ENCODE measurements at places on chromosomes 1 and 21. TPM values are rescaled to one million over a fixed set of nuclear protein-coding genes. Genes with fewer than 3 reads are reported as not detected.

GRCh38 chr1:85566890-85567289 lies 13.7 kb upstream of the CCN1 start:
- no peak for DNase-seq

GRCh38 chr1:15916417-15916816 lies 59.5 kb downstream of the ZBTB17 start:
- no peak for DNase-seq

DNA sequence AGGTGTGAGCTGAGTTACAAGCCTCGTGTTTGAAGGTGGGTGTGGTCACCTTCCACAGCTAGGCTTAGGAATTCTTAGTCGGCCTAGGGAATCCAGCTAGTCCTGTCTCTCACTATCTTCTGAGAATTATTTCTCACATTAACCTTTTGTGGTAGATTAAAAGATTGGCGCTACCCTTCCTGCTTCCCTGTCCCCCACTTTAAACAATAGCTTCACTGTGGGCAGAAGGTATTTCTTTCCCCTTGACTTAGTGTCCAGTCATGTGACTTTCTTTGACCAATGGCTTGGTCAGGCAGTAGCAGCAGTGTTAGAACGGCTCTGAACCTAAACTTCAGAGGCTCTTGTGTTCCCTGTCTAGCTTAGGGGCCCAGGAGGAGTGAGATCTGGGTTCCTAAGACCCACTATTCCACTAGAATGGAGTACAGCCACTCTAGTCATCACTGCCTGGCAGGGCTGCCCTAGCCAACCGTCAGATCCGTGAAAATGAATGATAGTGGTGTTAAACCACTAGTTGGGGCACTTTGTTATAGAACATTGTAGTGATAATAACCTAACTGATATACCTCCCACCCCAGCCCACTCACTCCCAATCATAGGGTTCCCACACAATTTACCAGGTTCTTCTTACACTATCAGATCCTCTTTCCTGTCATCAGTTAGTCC lies 13.9 kb upstream of the C1orf141 start:
- no peak for DNase-seq

DNA sequence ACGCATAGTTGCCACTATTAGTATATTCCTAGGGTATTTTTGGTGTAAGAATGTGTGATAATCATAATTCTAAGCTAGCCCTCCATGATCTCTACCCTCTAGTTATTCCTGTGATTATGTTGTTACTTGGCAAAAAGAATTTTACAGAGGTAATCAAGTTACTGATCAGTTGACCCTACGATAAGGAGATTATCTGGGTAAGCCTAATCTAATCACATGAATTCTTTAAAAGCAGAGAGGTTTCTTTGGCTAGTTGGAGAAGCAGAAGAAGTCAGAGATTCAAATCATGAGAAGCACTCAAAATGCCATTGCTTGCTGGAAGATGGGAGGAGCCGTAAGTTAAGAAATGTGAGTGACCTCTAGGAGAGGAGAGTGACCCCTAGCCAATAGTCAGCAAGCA lies 72.7 kb downstream of the RPE65 start:
- DNase-seq: no peak

DNA sequence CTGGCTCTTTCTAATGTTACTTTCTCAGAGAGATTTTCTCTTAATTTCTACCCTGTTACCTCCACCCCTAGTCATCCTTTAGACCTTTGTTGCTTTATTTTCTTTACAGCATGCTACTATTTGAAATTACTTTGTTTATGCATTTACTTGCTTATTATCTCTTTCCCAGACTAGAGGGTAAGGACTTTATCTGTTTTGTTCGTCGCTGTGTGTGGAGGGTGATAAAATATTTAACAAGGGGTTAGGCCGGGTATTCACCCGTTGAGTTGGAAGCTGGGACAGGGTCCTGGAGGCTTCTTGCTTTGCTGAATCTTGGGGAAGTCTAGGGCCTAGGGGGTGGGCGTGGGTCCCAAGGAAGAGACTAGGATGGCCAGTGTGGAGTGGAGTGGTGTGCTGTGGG lies 43.6 kb downstream of the CDC14A start:
- no peak for DNase-seq

DNA sequence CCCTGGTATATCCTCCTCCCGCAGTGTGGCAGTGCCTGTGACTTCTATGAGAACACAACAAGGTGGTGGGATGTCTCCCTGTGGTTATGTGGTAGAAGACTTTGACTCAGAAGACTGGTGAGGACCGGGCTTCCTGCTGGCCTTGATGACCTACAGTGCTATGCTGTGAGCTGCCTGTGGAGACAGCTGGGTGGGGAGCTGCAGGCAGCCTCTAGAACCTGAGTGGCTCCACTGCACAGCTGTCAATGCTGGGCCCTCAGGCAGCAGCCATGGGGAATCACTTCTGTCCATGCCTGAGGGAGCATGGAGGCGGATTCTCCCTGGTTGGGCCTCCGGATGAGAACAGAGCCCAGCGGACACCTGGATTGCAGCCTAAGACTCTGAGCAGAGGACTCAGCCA lies 14.9 kb downstream of the SLC1A7 start:
- no peak for DNase-seq

DNA sequence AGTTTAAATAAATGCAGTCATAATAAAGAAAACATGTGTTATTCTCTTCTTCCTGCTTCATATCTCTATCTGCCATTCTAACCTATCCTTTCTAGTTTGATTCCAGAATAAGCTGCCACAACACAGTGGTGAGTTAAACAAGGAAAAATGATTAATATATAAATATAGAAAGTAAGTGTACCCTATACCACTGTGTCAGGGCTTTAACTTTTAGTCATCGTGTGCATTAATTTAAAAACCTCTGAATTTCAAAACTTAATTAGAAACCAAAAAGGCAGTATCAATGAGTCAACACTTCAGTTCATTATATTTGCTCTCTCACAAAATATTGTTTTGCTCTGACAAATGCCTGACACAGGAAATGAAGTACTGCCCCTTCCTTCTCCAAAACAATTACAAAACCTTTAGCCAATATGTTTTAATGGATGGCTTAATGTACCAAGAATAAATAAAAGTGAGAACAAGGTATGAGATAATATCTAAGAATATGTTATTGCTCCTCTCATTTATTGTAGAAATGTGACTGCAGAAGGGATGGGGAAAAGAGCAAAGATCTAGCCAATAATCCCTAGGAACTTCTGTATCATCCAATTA lies 634.8 kb downstream of the KCNT2 start:
- DNase-seq: no peak

DNA sequence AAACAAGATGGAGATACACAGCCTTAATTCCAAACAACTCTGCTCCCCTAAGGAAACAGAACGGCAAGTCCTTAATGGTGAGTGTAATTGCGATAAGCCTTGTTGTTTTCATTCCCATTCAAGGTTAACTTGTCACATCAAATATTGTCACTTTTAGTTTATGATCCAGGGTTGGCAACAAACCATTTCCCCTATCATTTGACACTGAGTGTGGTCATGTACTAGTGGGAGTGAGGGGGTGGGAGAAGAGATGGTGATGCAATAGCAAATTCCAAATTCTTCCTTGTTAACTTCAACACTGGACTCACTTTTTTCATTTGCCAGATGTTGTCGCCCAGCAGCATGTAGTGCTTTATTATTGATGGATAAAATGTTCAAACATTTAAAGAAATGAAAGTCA lies 140.4 kb downstream of the ZNF326 start:
- DNase-seq: no peak

DNA sequence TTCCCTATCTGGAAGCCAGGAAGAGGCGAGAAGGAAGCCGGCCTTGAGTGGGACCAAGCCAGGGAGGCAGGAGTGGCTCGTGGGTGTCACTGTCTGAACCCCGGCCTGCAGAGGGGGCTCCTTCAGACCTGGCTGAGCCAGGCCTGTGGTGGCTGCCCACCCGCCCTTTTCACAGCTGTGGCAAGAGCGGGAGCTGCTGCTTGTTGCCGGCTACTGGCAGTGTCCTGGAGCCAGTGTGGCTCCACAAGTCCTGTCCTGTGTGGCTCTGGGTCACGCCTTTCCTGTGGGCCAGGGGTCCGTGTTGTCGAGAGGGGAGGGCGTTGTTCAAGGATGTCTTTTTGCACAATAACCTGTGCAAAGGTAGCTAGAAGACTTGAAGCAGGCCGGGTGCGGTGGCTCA lies 1.3 kb downstream of the PFKL start:
- DNase-seq: no peak

DNA sequence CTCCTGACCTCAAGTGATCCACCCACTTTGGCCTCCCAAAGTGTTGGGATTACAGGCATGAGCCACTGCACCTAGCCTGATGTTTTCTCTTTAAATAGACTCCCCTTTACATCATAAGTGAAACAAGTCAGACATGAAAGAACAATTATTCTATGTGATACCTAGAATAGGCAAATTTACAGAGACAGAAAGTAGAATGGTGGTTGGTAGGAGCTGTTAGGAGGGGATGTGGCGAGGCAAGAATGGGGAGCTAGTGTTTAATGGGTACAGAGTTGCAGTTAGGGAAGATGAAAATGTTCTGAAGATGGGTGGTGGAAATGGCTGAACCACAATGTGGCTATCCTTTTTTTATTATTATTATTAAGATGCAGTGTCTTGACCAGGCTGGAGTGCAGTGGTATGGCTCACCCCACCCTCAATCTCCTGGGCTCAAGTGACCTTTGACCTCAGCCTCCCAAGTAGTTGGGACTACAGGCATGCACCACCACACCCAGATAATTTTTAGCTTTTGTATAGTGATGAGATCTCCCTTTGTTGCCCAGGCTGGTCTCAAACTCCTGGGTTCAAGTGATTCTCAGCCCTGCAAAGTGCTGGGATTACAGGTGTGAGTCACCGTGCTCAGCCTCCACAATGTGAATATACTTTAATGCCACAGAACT lies 28.4 kb downstream of the ELF3 start:
- no peak for DNase-seq

DNA sequence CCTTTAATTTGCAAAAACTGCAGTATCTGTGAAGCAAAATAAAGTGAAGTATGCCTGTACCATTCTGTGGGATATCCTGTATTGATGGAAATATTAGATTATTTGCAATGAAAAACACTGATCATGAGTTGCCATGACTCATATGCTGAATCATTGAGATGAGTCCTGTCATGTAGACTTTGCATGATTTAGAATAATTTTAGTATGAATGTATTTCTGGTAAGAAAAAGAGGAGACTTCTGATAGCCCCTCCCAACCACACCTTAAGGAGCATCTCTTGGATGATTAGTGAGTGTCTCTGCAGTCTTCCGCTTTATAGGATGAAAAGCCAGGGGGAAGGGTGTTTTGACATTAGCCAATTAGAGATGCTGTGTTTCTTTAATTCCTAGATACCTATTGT lies 55.2 kb upstream of the PTGS2 start:
- DNase-seq: no peak

DNA sequence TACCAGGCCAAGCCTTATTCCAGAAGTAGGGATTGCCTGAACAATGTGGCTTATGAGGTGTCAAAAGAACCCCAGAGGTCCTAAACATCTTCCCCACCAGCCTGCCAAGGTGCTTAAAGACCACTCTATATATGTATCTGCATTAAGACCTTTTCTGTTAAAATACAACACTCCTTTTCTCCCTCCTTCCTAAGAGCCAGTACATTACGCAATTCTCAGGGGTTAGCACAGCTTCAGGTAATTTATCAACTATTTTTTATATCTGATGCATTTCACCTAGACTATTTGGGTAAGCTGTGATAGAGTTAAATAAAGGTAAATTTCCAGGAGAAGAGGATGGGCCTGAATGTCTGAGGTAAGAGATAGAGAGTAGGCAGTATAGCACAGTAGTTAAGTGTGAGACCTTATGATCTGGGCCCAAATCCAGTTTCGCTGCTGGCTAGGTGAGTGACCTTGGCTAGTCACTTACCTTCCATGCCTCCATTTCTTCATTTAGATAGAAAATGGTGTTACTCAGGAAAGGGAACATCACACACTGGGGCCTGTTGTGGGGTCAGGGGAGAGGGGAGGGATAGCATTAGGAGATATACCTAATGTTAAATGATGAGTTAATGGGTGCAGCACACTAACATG lies 5.1 kb upstream of the CCN1 start:
- no peak for DNase-seq

- DNase-seq: no peak
Measured at GRCh38 chr21:41373763-41374162, 11.9 kb downstream of the MX2 start.

DNA sequence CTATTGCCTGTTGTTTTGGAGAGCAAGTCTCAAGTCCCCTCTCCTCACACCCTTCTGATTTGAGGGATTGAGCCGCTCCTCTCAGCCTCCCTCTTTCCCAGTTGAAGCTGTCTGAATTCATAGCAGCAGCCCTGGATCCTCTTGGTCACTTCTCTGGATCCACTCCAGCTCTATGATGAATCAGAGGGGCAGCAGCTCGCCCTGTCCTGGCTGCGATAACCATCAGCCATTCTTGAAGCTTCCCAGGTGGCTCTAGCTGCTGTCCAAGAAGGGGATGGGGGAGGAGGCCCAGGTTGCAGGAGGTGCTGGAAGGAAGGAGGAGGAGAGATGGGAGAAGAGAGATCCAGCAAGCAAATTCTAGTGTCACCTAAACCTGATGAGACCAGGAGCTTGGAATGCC lies 31.3 kb downstream of the WNT4 start:
- peak; percentile 62 for DNase-seq

DNA sequence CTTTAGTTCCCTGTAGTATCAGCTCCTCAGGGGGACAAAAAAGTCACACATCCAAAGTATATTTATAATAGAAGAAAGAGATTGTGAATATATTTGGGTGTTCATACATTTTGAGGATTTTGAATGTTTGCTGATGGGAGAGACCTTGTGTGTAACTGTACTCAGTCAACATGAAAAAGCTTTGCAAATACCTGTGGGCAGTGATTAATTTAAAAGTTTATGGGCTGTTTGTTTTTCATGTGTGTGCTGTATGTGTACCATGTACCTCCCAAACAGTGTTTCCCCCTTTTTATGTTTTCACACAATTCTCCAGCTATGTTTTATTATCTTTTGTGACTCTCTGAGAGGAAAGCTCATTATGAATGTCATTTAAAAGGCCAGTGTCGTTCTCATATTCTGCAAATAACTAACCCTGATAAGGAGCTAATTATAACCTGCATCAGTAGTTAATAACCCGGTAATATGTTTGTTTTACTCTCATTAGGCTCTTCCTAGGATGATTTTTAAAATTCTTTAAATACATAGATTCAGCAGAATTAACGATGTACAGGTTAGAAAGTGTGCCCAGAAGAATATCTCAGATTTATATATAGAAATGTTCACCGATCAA lies 271.5 kb downstream of the NFIA start:
- DNase-seq: no peak

- no peak for DNase-seq
Measured at GRCh38 chr1:83060221-83060620, 938.7 kb downstream of the TTLL7 start.

- no peak for DNase-seq
Measured at GRCh38 chr1:31063631-31064030, 1.9 kb downstream of the PUM1 start.

TBX19 gene
- not detected for total RNA-seq

PGLYRP3 gene
- not detected for total RNA-seq

EXO1 gene
- total RNA-seq: 9.0 TPM

F5 gene
- 0.15 TPM for total RNA-seq

KRTAP13-2 gene
- total RNA-seq: not detected

SPRR2G gene
- not detected for total RNA-seq
